ENCODE measurements at places on chromosomes 16 and 17. TPM values are rescaled to one million over a fixed set of nuclear protein-coding genes. Genes with fewer than 3 reads are reported as not detected.

DNA sequence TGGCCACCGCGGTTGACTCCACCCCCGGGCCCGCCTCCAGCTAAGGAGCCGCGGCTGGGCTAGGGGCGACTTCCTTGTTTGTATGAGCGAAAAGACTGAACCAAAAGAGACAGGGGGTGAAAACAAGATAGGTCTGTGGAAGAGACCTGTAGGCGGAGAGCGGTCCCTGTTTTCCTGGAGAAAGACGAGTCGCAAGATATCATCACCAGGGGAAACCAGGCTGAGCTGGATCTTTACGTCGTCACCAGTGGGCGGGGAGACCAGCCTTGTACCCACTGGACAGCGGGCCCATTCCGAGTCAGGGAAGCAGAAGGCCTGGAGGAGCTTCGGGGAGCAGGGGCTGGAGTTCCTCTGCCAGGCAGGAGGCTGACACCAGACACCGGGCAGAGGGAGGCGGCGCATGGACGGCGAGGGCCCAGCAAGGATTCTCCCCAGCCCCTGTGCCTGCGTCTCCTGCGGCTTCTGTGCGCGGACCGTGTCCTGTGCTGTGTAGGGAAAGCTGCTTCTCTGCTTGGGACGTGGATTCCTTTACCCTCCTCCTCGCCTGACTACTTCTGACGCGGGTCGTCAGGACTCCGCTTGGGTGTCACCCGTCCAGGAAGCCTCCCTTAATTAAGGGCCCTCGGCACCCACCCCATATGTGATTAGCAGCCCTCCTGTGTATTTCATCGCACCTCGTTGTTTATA lies 10.3 kb upstream of the ARL4D start:
- peak; percentile 94 for DNase-seq

GRCh38 chr16:85504242-85504641 lies 108.9 kb upstream of the GSE1 start:
- DNase-seq = no peak

DNA sequence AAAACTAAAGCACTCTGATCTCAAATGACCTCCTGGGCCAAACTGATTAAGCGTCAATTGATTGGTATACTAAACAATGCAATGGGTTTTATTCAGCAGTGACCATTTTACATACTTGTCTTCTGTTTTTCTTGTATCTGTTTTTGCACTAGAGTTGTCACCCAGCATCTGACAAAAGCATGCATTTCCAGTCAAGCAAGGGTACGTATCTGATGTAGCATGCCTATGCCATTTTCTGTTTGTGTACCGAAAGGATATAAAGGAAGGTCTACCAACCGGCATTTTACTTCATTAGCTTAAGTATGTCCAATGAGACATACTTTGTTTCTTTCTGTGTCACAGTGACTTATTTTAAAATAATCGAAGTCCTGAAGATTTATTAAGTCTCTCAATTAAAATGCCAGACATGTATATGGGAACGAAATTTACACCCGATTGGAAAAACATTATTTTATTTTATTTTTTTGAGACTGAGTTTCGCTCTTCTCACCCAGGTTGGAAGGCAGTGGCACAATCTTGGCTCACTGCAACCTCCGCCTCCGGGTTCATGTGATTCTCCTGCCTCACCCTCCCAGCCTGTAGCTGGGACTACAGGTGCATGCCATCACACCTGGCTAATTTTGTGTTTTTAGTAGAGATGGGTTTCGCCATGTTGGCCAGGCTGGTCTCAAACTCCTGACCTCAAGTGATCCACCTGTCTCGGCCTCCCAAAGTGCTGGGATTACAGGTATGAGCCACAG lies 7.5 kb downstream of the TOB1 start:
- no peak for DNase-seq

DNA sequence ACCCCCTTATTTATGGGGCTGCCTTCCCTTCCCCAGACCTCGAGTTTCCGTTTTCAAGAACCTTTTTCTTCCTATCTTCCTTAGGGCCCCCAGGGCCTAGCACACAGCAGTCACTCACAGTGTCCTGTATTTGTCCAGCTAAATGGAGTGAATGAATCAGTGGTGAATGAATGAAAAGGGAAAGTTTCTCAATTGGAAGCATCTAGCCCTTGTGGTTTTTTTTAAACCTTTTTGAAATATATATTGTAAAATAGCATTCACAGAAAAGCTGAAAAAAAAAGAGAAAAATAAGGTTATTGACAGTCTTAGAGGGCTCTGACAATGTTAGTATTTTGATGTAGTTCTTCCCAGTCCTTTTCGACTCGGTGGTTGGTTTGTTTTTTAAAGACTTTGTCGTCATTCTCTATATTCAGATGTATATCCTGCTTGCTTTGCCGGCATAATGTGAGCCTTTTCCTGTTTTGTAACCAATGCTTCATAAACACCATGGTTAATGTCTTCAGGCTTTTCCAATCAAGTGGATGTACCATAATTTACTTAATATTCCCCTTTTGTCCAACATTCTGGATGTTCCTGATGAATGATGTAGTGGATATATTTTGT lies 45.3 kb downstream of the RAI1 start:
- no peak for DNase-seq

Gene CFAP97D1
- not detected for polyA plus RNA-seq

Gene SLC16A6
- polyA plus RNA-seq = 4.8 TPM

All from immature natural killer cell (primary cell).